ENCODE measurements at places on chromosomes 7 and 10.

DNA sequence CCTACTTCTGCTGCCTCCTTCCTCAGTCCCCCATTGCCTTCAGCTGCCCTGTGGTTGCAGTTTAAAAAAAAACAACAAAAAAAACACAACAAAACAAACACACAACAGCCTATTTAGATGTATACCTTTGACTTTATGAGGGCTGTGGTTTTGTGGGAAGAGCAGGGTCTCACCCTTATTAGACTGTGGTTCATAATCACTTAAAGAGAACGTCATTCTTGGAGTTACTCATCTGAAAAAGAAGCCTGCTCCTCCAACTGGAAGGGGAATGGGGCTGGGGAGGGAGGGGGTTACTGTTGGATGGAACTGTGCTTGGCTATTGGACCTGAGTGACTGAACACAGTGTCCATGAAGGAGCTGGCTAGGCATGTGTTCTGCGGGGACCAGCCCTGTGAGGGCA lies 48.1 kb downstream of the SDK1 start:
- peaks cover 5% of the 10 kb centered on the region for H3K4me1 ChIP-seq
- no peak for DNase-seq
- peaks cover 5% of the 10 kb centered on the region for H3K27me3 ChIP-seq
- no peaks in the 10 kb centered on the region for H3K36me3 ChIP-seq

- H3K36me3 ChIP-seq: peaks cover 21% of the 10 kb centered on the region
- H3K27ac ChIP-seq: no peak overlapping the region
- no peak for DNase-seq
- H3K27me3 ChIP-seq: no peaks in the 10 kb centered on the region
Measured at GRCh38 chr10:58269782-58270290, 874 bp downstream of the CISD1 start.

DNA sequence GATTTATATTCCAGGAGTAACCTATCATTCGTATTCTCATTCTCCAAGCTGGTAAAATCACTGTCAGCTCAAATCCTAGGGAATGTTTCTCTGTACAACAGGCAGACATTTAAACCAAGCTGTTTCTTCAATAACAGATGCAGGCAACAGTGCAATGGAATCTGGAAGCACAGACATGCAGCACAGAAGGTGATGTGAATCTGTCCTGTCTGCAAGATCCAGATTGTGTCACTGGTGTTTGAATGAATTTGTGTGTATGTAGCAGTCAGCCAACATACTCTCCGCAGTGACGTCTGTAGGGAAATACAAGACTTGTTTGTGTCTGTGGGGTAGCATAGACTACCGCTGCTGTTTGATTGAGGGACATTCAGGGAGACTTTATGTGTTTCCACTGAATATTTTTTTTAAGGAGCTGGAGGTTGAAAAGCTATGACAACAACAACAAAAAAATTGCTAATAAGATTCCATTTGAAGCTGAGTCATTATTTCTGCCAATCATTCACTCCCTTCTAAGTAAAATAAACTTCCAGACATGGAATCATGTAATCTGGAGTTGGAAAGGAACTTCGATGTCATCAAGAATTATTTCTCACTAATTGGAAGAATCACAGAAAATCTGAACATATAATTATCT lies 122.9 kb upstream of the MYO3A start:
- no peak overlapping the region for H3K27ac ChIP-seq
- DNase-seq: no peak
- H3K27me3 ChIP-seq: no peaks in the 10 kb centered on the region

GRCh38 chr10:124676416-124677062 lies 67.6 kb downstream of the FAM53B start:
- H3K27me3 ChIP-seq: peaks cover 8% of the 10 kb centered on the region
- peak; percentile 38 for DNase-seq
- H3K4me3 ChIP-seq: peak overlapping the region; percentile 33
- peak overlapping the region; percentile 11 for H3K27ac ChIP-seq
- H3K36me3 ChIP-seq: peaks cover 22% of the 10 kb centered on the region

GRCh38 chr7:36591636-36592035 lies 132.7 kb downstream of the AOAH start:
- no peak overlapping the region for H3K4me3 ChIP-seq
- peaks cover 4% of the 10 kb centered on the region for H3K4me1 ChIP-seq
- no peak for DNase-seq
- peaks cover 3% of the 10 kb centered on the region for H3K27me3 ChIP-seq
- no peaks in the 10 kb centered on the region for H3K36me3 ChIP-seq
- no peak overlapping the region for H3K27ac ChIP-seq

DNA sequence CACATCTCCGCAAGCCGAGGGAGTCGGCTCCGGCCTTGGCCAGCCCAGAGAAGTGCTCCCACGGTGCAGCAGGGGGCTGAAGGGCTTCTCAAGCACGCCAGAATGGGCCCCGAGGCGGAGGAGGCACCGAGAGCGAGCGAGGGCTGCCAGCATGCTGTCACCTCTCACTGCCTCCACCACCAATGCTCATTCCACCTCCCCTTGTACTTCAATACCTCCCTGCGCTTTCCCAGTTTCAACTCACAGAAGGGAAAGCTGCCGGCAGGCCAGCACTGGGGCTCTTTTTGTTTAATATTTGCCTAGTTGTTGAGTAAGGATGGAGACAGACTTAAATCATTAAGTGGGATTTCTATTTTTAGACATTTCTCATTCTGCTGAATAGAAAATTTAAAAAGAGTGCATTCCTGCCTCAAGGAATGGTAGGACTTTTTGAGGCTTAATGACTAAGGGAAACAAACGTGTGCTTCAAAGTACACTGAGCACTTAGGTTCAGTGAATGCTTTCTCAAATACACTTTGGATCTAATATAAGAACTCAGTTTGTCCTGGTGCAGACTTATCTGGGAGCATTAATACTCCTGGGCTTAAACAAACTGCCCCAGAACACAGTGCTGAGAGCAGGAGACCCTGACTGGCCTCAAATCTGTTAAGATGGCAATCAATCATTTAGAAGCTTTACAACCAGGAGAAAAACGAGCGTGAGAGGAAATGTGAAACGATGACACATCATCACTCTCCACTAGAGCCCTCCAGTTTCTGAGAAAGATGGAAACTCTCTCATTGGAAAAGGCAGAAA lies 131.2 kb downstream of the RALA start:
- peak; percentile 38 for DNase-seq
- peaks cover 67% of the 10 kb centered on the region for H3K36me3 ChIP-seq
- H3K4me3 ChIP-seq: peak overlapping the region; percentile 42
- no peaks in the 10 kb centered on the region for H3K27me3 ChIP-seq
- peaks cover 29% of the 10 kb centered on the region for H3K4me1 ChIP-seq
- H3K27ac ChIP-seq: peak overlapping the region; percentile 97

GRCh38 chr10:12719365-12719764 lies 282.1 kb downstream of the CCDC3 start:
- no peak overlapping the region for H3K4me3 ChIP-seq
- no peak overlapping the region for H3K27ac ChIP-seq
- H3K4me1 ChIP-seq: peaks cover 3% of the 10 kb centered on the region
- H3K36me3 ChIP-seq: no peaks in the 10 kb centered on the region
- no peak for DNase-seq

DNA sequence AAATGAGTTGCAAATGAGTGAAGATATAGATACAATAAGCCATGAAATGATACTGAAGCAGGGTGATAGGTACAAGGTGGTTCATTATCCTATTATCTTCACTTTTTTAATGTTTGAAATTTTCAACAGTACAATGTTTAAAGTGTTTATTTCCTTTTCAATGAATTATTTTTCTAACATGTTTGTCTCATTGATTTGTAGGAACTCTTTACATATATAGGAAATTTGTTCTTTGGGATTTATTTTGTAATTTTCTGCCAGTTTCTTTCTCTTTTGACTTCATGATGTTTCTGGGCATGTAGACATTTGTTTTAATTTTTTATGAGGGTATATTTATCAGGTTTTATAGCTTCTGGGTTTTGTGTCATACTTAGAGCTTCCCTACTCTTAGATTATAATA lies 108.9 kb downstream of the EXOC4 start:
- H3K4me1 ChIP-seq: no peaks in the 10 kb centered on the region
- H3K27ac ChIP-seq: no peak overlapping the region
- H3K4me3 ChIP-seq: no peak overlapping the region
- no peaks in the 10 kb centered on the region for H3K27me3 ChIP-seq
- no peak for DNase-seq
- H3K36me3 ChIP-seq: peaks cover 36% of the 10 kb centered on the region

DNA sequence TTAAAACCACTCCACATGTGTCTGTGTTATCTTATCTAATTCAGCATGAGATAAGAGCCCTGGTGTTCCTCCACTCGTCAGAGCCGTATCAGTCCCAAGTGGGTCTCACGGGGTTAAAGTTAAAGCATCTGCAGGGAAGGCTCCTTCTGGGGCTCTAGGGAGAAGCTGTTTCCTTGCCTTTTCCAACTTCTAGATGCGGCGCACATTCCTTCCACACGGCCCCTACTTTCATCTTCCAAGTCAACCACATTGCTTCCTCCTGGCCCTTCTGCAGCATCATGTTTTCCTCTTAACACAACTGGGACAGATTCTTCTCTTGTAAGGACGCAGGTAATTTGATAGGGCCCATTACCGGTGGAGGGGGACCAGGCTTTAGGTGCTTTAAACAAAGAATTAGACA lies 620.1 kb upstream of the DPP6 start:
- DNase-seq: no peak
- H3K27me3 ChIP-seq: peaks cover 2% of the 10 kb centered on the region
- H3K4me1 ChIP-seq: no peaks in the 10 kb centered on the region
- H3K36me3 ChIP-seq: no peaks in the 10 kb centered on the region
- no peak overlapping the region for H3K27ac ChIP-seq

GRCh38 chr10:25082276-25083204 lies 66.1 kb downstream of the THNSL1 start:
- no peak overlapping the region for H3K27ac ChIP-seq
- H3K4me3 ChIP-seq: no peak overlapping the region
- H3K4me1 ChIP-seq: peaks cover 34% of the 10 kb centered on the region
- no peaks in the 10 kb centered on the region for H3K36me3 ChIP-seq
- peak; percentile 7 for DNase-seq
- H3K27me3 ChIP-seq: no peaks in the 10 kb centered on the region

- DNase-seq: no peak
- peaks cover 39% of the 10 kb centered on the region for H3K4me1 ChIP-seq
- H3K27me3 ChIP-seq: no peaks in the 10 kb centered on the region
- H3K4me3 ChIP-seq: no peak overlapping the region
- H3K36me3 ChIP-seq: peaks cover 32% of the 10 kb centered on the region
Measured at GRCh38 chr10:484925-485661, 204.4 kb downstream of the DIP2C start.

DNA sequence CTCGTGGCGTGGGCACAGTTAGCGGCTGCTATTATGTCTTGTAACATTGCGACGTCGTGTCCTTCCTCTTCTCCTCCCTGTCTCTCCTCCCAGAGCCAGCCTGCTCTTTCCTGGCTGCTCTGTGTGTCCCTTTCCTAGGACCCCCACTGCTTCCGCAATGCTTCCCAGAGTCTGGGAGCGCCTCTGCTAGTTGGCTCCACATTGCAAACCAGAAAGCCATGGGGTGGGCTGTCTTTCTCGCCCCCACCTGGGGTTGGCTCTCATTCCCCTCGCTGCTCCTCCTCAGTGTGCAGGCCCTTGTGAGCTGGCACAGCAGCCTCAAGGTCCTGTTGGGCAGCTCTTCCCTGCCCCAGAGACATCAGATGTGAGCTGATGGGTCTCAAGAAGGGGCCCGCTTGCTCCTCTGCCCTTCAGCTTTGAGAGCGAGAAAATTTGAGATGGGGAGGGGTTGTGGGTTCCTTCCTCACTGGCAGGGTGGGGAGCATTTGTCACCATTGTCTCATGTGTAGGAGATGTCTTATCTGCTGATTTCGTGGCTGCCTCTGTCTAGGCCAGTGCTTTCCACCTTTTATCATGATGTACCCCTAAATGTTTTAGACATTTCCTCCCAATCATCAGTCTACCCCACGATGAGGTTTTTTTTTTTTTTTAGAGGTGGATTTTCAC lies 3.3 kb downstream of the ADAMTS14 start:
- peaks cover 52% of the 10 kb centered on the region for H3K27me3 ChIP-seq
- H3K4me3 ChIP-seq: no peak overlapping the region
- H3K27ac ChIP-seq: no peak overlapping the region
- peaks cover 43% of the 10 kb centered on the region for H3K4me1 ChIP-seq
- DNase-seq: no peak

All from nephron progenitor cell (in vitro differentiated cells).